RCC 7860 (cell line): ENCODE measurements at places on chromosomes 3 and 15.

GRCh38 chr3:127485396-127486170, 105.0 kb downstream of the TPRA1 start:
- no peak for DNase-seq

- DNase-seq = no peak
Observed at GRCh38 chr15:70625438-70625837, 137.9 kb downstream of the UACA start.

GRCh38 chr3:194588741-194589140, 44.5 kb downstream of the TMEM44 start:
- DNase-seq = peak; percentile 60

- no peak for DNase-seq
Observed at GRCh38 chr15:66053991-66054390, 184.7 kb downstream of the RAB11A start.

GRCh38 chr3:53815067-53815466, 31.2 kb downstream of the CHDH start:
- no peak for DNase-seq

GRCh38 chr3:131608741-131609140, 106.0 kb upstream of the MRPL3 start:
- no peak for DNase-seq

DNA sequence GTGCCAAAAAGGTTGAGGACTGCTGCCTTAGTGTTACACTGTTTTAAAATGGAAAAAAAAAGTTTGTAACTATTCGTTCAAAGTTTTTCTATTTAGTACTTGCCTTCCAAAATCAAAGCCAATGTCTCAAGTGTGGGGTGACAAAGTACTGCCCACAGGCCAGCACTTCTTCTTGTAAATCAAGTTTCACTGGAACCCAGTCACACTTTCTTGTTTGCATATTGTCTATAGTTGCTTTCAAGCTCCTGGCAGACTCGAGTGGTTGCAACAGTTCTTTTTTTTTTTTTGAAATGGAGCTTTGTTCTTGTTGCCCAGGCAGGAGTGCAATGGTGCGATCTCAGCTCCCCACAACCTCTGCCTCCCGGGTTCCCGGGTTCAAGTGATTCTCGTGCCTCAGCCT, 75.3 kb upstream of the RPL35A start:
- no peak for DNase-seq

DNA sequence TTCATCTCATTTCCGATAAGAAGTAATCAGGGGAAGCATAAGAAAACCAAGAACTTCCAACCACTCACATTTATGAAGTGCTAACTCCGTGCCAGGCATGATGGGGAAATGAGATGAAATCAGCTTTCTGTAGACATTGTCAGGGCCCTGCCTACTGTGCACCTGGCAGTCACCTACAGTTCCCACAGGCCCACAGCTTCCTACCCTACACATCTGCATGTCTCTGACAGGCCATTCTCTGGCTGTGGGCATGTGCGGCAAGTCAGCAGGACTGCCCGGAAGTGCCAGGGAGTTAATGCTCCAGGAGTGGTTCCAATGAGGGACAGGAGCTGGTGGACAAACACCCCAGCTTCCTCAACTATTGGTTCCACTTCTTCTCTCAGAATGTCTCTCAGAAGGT, 24.3 kb downstream of the EIF1B start:
- no peak for DNase-seq

DNA sequence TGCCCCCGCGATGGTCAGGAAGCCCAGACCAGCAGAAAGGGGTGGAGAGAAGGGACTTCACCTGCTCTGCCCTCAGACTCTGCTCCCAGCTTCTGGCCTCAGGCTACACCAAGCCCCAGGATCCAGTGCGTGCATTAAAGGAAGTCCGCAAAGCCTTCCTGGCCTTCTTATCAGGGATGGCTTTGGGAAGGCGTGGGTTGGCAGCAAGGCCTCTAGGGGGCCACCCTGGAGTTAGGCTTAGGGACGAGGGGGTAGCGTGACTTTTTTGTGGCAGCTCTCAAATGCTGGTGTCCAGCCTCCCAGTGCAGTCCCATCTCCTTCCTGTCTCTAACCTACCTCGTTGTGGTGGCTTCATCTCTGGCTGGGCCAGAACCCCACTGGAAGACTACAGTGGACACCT, 18.9 kb upstream of the RPL29 start:
- DNase-seq = no peak

DNA sequence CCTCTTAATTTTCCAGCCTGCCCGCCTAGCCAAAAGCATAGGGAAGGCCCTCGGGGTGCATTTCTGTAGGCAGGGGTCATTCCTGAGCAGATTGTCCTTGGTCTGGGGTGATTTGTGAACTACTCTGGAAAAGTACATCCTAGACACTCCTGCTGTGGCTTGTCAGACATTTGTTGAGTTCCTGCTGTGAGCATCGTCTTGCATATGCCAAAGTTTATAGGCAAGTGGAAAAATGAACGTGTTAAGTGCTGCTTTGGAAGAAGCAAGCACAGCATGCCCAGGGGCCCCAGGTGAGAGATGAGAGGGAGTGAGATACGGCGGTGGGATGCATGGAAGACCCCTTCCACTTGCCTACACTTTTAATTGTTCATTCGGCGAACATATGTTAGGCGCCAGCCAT, 237.7 kb upstream of the ST8SIA2 start:
- no peak for DNase-seq

DNA sequence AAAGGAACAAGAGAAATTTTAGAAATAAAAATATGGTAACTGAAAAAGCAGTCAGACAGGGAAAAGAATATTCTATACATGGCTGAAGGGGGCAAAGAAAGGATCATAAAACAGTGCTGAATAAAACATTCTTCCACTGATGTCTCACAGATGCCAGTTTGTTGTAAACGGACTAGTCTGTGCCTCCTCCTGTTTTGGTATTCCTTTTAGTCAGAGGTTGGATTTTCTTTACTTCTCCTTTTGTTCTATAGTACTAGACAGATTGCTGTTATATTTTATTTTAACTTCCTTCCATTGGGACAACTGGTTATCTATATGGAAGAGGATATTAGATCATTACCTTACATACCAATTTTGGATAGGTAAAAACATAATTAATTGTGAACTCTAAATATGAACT, 16.0 kb upstream of the GNB5 start:
- no peak for DNase-seq

DNA sequence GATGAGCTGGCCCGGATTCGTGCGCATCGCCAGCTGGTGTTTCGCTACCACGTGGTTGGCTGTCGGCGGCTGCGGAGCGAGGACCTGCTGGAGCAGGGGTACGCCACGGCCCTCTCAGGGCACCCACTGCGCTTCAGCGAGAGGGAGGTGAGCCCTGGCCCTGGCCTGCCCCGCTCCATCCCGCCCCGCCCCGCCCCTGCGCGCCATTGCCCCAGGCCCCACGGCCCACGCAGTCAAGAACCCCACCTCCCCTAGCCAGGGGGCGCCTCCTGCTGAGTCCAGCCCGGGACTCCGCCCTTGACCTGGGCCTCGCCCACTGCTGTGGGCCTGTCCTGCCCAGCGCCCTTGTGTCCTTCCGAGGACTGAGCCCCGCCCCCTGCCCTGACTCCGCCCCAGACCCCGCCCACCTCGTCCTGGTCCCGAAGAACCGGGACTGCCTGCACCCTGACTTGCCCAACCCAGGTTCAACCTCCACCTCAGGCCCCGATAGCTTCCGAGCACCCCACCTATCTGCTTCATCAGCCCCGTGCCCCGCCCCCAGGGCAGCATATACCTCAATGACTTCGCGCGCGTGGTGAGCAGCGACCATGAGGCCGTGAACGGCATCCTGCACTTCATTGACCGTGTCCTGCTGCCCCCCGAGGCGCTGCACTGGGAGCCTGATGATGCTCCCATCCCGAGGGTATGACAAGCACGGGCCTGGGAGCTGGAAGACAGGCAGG, 14.8 kb downstream of the NT5DC2 start:
- no peak for DNase-seq

DNA sequence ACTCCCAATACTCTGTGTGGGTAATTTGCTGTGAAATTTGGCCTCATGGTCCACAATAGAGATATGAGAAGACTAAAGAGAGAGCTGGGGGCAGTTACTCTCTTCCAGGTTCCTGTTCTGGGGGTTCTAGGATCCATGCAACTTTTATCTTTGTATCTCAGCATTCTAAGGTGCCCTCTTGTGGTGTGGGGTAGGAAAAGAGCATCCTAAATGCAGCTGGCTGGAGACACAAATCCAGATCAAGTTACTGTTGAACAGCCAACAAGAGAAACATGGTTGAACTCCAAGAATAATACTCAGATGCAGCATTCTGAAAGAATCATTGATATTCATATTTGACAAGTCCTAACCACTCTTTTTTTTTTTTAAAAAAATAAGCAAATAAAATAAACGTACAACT, 238.2 kb downstream of the GREM1 start:
- peak; percentile 36 for DNase-seq

GRCh38 chr3:32641356-32641755, 43.6 kb upstream of the CNOT10 start:
- DNase-seq = no peak

- DNase-seq = no peak
Observed at GRCh38 chr3:122890077-122890719, 95.3 kb downstream of the SLC49A4 start.

DNA sequence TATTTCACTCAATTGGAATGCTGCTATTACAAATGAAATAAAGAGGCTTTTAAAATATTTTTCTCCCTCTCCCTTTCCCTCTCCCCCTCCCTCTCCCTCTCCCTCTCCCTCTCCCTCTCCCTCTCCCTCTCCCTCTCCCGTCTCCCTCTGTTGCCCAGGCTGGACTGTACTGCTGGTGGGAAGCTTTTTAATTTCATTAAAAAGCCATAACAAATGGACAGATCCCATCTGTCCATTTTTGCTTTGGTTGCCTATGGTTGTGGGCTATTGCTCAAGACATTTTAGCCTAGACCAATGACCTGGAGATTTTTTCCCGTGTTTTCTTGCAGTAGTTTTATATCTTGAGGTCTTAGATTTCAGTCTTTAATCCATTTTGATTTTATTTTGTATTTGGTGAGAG, 107.2 kb upstream of the LRRC3B start:
- no peak for DNase-seq

GRCh38 chr3:138347960-138348753, at the start of gene MRAS:
MRAS (plus strand) TSS chr3:138348579; CDS start chr3:138372884, 24,305 bp downstream.
- peak; percentile 60 for DNase-seq

DNA sequence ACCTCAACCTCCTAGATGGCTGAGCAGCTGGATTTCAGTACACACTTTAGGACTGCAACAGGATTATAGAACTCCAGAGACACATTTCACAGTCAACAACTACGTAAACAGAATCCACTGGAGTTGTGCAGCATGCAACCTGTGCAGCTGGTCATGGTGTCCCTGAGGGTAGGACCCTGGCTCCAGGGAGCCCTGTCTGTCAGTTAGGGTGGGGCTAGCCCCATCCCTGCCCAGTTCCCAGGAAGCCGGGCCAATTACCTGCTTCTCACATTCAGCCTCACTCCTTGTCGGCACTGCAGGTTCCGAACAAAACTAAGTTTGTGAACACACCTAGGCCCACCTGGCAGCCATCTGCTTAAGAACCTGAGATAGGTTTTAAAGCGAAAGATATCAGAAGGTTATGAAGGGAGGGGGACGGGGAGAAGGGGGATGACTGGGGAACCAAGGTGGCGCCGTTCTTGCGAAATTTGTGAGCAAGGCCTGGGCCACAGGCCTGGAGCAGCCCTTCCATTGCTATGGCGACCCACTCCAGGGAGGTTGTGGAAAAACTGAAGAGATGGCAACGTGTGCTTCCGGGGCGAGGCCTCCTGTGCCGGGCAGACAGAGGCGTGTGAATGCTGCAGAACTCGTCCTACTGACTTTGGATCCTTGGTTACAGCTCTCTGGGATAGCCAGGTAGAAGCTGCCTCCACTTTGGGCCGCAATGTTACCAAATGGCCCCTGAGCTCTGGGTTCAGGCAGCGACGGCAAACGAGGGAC, 25.3 kb downstream of the ACSBG1 start:
- DNase-seq = no peak

DNA sequence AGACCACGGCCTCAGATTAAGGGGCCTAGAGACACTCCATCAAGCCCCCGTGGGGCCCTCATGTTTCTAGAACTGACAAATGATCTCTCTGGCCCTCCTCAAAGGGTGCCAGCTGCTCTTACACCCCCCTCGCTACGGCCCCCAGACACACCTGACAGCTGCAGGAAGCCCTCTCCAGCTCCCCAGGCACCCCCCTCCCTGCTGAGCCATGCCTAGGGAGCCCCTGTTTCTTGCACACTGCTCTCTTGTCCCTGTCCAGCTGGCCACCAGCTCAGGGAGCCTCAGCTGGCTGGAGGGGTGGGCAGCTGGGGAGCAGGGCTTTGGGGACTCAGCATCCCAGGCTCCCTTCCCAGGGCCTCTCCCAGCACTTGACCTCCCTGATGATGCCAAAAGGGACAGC, 14.8 kb downstream of the TNK2 start:
- DNase-seq = no peak

- DNase-seq = peak; percentile 52
Observed at GRCh38 chr3:107753494-107753893, 230.7 kb downstream of the BBX start.

DNA sequence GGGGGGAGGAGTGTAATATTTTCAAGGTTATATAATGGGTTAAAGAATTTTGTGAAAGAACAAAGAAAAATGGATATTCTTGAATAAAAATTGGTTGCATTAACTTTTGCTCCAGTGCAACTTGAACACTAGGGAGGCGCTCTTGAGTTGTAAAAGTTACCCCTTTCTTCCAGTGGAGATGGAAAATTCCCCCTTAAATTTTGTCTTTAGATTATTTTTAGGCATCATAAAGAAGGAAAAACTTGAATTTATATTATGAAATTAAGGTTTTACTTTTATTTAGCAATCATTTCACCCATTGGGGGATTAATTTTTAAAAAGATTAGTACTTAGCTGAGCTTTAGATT, 550 bp upstream of the CHD2 start:
- DNase-seq = no peak

GRCh38 chr15:80184554-80184953, 31.8 kb downstream of the FAH start:
- DNase-seq = no peak

GRCh38 chr15:77500989-77501388, 80.3 kb downstream of the HMG20A start:
- no peak for DNase-seq

DNA sequence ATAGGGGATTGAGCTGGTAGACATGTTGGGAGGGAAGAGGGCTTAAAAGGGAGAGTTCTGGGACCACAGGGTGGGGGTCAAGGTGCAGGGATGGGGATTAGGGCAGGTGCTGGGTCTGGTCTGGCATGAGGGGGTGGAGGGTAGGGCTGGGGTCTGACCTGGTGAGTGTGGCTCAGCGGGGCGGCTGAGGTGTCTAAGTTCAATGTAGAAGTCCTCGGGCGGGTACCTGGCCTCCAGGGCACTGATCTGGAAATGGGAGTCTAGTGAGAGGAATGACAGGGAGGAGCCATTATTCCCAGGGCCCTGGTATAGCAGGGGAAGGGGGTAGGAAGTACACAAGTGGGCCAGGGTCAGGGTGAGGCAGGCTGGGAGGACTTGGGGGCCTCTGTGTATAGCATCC, 39.6 kb downstream of the RAB11A start:
- DNase-seq = no peak

- DNase-seq = no peak
Observed at GRCh38 chr3:50261505-50261904, 7.4 kb upstream of the SEMA3B start.

DNA sequence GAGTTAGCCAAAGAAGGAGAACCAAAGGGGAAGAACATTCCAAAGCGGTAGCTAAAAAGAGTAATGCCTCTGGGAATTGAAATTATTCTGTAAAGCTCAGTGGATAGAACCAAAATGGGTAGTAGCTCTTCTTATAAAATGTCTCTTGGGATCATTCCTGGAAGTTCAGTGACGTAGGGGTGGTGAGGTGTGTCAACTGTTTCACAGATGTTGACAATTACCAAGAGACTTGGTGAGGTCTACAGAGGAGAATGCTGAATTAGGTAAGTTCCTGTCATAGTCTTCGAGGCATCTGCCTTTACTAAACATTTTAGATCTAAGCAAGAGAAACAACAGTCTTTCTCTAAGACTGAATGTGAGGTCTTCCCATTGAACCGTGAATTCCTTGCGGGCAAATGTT, 67.8 kb downstream of the TPRG1 start:
- DNase-seq = no peak
